ENCODE measurements at places on chromosomes 16 and 17.
A peak's percentile ranks its signal among the peaks of the same experiment; 100 is the strongest.

- DNase-seq, result peak; percentile 17
Measured at GRCh38 chr17:63116967-63117830, 151.2 kb downstream of the TANC2 start.

- DNase-seq, result no peak
Measured at GRCh38 chr17:75288770-75289114, 491 bp downstream of the SLC25A19 start.

GRCh38 chr17:77178050-77178449 lies 37.3 kb downstream of the SEC14L1 start:
- DNase-seq, result no peak

DNA sequence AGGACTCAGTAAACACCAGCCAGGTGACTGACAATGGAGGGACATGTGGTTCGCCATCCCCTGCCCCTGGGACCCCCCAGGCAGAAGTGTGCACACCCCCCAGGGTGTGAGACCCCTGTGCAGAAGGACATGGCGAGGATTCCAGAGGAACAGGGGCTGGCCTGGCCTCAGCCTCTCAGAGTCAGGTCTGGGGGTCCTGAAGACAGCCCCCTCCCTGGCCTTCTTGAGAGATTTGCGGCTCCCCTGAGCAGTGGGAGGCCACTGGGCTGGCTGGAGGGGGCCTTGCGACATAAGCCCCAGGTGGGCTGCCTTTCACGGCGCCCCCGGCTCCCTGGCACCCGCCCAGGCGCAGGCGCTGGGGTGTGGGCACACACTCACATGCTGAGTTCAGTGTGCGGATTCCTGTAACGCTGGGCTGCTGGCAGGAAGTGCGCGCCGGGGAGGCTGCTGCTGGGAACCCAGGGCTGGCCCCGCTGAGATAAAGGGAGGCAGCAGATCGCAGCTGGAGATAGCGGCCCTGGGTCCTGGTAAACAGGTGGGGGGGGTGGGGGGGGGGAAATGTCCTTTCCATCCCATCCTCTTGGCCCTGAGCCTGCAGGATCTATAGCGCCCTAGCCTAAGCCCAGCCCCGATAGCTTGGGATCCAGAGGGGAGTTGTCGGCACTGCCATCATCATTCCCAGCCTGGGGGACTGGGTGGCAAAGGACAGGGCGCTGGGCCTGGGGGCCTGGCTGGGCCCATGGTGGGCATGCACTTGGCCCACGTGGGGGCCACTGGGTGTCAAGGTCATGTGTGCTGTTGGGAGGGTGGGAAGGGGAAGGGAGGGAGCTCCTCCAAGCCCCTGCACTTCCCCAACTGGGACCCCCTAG lies 27.1 kb downstream of the TMEM235 start:
- DNase-seq, result no peak

DNA sequence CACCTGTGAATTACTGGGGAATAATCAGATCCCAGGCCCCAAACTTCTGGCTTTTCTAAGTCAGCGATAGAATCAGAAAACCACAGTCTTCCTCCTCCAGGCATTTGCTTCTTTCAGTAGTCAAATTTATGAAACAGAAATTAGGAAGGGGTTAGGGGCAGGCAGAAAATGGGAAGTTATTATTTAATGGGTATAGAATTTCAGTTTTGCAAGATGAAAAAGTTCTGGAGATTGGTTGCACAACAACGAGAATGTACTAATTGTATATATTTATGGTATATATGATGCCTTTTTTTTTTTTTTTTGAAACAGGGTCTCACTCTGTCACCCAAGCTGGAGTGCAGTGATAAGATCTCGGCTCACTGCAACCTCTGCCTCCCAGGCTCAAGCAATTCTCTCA lies 23.5 kb downstream of the ORC6 start:
- no peak for DNase-seq

DNA sequence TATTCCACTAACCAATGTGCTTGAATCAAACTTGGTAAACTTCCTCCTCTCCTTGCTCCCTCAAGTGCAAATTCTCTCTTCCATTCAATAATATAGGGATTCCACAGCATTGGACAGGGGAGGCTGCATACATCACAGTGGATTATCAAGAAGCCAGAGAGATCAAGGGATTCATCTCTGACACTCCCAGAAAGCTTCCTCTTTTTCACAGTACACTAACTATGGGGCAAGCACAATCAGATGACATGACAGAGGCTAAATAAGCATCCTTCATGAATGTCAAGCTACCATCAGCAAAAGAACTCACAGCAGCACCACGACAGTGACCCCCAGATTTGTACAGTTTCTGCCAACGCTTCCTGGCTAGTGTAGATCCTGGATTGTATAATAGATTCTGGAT lies 178.4 kb upstream of the C17orf78 start:
- DNase-seq, result no peak

DNA sequence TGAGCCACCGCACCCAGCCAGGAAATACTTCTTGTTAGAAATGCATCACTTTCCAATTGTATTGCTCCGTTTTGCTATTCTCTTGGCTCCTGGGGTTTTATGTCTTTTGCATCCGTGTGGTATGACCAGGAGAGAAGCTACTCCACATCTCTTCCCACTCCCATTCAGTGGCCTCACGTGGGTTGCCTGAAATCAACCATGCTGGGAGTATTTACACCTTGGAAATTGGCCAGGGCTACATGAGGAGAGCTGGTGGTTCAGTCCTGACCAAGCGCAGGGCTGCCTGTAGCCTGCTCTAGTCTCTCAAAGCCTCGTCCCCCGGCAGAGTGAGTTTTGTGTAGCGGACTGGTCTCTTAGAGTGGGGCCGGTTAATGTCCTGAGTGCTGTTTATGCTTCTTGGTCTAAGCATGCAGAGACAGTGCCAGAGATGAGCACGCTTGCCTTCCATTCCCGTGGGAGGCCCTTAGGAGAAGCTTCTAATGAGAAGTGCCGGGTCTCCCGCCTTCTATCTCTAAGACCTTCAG lies 3.8 kb downstream of the WFDC1 start:
- DNase-seq, result no peak

GRCh38 chr17:61505846-61506627 lies 53.8 kb downstream of the TBX4 start:
- no peak for DNase-seq

GRCh38 chr16:180681-181564 lies 664 bp downstream of the HBQ1 start:
- peak; percentile 49 for DNase-seq

- DNase-seq, result no peak
Measured at GRCh38 chr16:65394281-65394680, 272.4 kb upstream of the CDH11 start.

GRCh38 chr16:83301971-83302370 lies 505.8 kb upstream of the HSBP1 start:
- DNase-seq, result peak; percentile 18

DNA sequence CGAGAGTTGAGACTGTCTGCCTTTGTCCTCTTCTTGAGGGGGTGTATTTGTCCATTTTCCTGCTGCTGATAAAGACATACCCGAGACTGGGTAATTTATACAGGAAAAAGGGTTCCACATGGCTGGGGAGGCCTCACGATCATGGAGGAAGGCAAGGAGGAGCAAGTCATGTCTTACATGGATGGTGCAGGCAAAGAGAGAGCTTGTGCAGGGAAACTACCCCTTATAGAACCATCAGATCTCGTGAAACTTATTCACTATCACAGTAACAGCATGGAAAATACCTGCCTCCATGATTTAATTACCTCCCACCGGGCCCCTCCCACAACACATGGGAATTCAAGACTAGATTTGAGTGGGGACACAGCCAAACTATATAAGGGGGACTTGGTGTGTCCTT lies 338.2 kb upstream of the TNRC6C start:
- no peak for DNase-seq

- DNase-seq, result no peak
Measured at GRCh38 chr16:9118170-9118569, 26.7 kb downstream of the HAPSTR1 start.

DNA sequence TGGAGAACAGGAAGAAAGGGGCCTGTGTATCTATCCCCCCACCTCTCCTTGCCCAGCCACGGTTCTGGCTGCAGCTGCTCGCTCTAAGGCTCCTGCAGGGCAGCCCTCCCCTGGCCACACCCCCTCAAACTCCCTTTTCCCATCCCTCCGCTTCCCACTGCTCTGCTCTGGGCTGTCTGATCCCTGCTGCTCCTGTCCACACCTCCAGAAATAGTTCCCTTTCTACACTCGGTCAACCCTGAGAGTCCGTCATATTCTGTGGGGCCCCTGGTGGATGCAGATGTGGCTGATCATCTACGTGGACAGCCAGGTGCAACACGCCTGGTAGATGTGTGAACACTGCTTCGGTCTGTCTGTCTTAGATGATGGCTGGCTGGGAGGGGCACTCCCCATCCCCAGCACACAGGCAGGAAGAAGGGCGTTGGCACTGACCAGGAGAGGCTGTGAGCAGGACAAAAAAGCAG lies 19.3 kb upstream of the KRT19 start:
- no peak for DNase-seq

- DNase-seq, result no peak
Measured at GRCh38 chr17:61856035-61856434, 7.3 kb downstream of the BRIP1 start.

DNA sequence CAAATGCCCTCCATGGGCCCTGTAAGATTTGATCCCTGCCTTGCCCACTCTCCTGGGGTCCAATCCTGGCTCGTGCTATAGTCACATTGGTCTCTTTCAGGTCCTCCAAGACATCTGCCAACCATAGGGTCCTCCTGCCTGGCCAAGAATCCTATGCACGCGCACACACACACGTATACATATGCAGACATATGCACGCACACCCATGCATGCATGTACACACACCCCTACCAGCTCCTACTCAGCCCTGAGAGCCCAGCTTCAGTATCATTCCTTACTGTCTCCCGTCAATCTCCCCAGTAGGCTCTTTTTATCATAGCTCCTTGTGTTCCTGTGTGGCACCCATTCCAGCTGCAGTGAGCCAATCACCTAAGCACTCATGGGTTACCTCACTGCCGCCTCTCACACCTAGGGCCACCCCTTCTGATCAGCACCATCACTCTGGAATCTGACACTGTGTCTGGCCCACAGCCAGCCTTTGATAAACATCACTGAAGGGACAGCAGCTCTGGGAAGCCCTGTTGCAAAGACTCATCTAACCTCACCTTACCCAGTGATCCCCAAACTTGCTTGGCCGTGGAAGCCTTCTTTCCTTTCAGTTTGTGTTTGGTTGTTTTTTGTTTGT lies 7.9 kb upstream of the DNAH17 start:
- DNase-seq, result no peak

DNA sequence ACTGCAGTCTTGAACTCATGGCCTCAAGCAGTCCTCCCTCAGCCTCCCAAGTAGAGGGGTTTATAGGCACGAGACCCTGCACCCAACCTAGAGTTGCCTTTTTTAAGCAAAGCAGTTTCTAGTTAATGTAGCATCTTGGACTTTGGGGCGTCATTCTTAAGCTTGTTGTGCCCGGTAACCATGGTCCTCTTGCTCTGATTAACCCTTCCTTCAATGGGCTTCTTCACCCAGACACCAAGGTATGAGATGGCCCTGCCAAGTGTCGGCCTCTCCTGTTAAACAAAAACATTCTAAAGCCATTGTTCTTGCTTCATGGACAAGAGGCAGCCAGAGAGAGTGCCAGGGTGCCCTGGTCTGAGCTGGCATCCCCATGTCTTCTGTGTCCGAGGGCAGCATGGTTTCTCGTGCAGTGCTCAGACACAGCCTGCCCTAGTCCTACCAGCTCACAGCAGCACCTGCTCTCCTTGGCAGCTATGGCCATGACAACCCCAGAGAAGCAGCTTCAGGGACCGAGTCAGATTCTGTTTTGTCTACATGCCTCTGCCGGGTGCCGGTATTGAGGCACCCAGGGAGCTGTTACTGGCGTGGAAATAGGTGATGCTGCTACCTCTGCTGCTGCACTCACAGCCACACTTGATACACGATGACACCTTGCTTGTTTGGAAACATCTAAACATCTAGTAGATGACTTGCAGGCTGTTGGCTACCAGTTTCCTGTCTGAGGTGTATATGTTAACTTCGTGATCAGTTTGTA lies 3.3 kb downstream of the RPL13 start:
- DNase-seq, result peak; percentile 63

GRCh38 chr16:47323241-47323640 lies 137.6 kb downstream of the ITFG1 start:
- DNase-seq, result no peak

DNA sequence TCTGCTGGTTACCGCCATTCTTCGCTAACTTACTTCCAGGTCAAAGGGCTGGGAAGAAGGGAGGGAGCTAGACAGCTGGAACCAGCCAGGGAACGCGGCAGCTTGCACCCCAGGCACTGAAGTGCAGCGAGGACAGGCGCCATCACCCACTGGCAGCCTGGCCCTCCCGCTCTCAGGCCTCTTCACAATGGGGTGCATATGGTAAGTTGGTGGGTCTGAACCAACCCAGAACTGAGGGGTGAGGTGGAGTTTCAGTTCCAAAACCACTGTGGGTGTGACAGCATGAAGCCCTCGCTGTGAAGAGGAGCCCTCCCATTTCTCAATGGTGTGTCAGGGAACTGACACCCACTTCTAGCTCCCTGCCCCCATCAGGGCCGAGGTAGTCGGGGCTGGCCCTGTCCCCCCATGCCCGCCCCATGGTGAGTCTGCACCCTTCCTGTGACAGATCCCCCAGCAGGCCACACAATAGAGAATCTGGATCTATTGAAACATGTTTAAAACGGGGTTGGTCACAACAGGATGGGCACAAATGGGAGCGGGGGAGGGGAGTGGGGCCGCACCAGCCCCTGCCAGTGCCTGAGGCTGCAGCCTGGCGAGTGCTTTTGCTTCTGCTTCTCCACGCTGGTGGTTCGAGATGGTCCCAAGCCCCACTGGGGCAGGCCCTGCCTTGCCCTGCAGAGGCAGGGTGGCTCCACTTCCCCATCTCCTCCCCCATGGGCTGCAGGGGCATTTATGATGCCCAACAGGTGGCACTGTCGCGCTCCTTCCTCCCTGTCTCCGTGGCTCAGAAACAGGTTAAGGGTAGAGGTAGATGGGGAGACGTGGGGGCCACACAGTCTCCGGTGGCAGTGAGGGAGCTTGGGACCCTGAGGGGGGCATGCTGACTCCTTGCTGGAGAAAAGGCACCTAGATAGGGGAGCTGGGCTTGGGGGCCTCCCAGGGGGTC lies 2.3 kb downstream of the LIMD2 start:
- peak; percentile 15 for DNase-seq

- peak; percentile 71 for DNase-seq
Measured at GRCh38 chr16:56513972-56514371, 5.9 kb downstream of the BBS2 start.

GRCh38 chr17:79814974-79815835 lies 18.3 kb upstream of the CBX8 start:
- no peak for DNase-seq

- no peak for DNase-seq
Measured at GRCh38 chr17:75861927-75862317, 6.8 kb upstream of the WBP2 start.

DNA sequence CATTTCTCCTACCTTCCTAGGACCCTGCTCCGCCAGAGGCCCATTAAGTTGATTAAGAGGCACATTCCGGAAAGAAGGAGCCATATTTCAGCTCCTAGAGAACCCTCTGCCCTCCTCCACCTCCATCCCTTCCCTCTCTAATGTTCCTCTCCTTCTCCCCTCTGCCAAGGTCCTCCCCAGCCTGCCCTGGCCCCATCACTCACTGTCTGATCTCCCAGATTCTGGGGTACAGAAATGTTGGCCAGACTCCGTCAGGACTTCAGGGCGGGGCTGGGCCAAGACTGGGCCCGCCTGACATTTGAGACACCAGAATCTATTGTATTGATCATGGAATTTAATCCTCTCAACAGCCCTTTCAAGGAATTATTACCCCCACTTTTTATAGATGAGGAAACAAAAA lies 136.1 kb downstream of the TMEM132E start:
- DNase-seq, result no peak

GRCh38 chr17:80918731-80919130 lies 72.9 kb upstream of the CHMP6 start:
- no peak for DNase-seq

- no peak for DNase-seq
Measured at GRCh38 chr17:30209930-30210329, 25.6 kb downstream of the SLC6A4 start.
